ENCODE measurements at places on chromosomes 13 and 19. TPM values are rescaled to one million over a fixed set of nuclear protein-coding genes. Genes with fewer than 3 reads are reported as not detected.

GRCh38 chr13:108959234-108959633 lies 329.8 kb downstream of the MYO16 start:
- no peaks in the 10 kb centered on the region for H3K27me3 ChIP-seq
- no peaks in the 10 kb centered on the region for H3K36me3 ChIP-seq
- H3K4me3 ChIP-seq: no peak overlapping the region
- no peaks in the 10 kb centered on the region for H3K4me1 ChIP-seq
- H3K27ac ChIP-seq: no peak overlapping the region
- no peak for DNase-seq

- H3K4me3 ChIP-seq: no peak overlapping the region
- H3K36me3 ChIP-seq: no peaks in the 10 kb centered on the region
- H3K4me1 ChIP-seq: peaks cover 32% of the 10 kb centered on the region
- no peak for DNase-seq
- no peak overlapping the region for H3K27ac ChIP-seq
- peaks cover 2% of the 10 kb centered on the region for H3K27me3 ChIP-seq
These were observed 25.6 kb upstream of the CXCL17 start for GRCh38 chr19:42468273-42468796.

The ZNF582 gene
- polyA plus RNA-seq: 1.4 TPM

The CYP4F2 gene
- not detected for polyA plus RNA-seq

- H3K36me3 ChIP-seq: no peaks in the 10 kb centered on the region
- no peak overlapping the region for H3K27ac ChIP-seq
- H3K4me3 ChIP-seq: no peak overlapping the region
- H3K27me3 ChIP-seq: no peaks in the 10 kb centered on the region
These were observed 3.7 kb downstream of the TEX29 start for GRCh38 chr13:111323950-111324651.

DNA sequence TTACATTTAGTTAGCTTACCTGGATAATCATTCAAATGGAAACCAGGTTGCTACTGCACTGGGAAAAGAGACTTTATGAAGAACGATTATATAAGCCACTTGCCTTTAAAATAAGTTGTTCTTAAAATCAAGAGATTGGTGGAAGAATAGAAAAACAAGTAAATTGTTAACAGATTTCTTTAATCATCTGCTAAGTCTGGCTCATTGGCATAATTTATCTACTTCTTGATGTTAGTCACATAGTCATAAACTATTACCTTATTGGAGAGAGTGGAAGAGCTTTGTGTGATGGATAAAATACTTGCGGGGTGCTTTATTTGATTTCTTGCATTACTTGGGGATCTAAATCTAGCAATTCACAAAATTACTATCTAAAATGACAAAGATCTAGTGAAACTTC lies 6.8 kb downstream of the LSM14A start:
- H3K27ac ChIP-seq: no peak overlapping the region
- no peaks in the 10 kb centered on the region for H3K36me3 ChIP-seq
- H3K4me3 ChIP-seq: no peak overlapping the region

GRCh38 chr13:21709697-21710096 lies 38.8 kb downstream of the FGF9 start:
- no peaks in the 10 kb centered on the region for H3K27me3 ChIP-seq
- no peak overlapping the region for H3K27ac ChIP-seq
- no peak overlapping the region for H3K4me3 ChIP-seq
- no peaks in the 10 kb centered on the region for H3K36me3 ChIP-seq
- H3K4me1 ChIP-seq: no peaks in the 10 kb centered on the region

- DNase-seq: peak; percentile 43
- peak overlapping the region; percentile 46 for H3K27ac ChIP-seq
- H3K4me3 ChIP-seq: no peak overlapping the region
These were observed 130.5 kb downstream of the PAN3 start for GRCh38 chr13:28268800-28269223.

DNA sequence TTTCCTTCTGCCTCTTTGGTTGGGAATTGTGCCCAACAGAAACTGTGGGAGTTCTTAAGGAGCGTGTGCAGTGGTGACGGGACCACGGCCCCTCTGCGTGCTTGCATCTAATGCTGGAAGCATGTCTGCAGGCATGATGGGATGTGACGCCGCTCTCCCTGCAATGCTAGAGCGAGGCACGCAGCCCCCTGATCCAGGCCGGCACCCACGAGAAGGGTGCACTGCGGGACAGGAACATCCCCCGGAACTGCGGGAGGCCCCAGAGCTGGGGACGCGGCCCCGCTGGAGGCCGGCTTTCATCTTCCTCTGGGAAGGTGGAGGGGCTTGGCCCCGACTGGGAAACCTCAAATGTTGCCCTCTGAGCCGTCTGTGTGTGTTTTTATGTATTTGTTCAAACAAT lies 32.7 kb downstream of the TMEM255B start:
- H3K4me3 ChIP-seq: no peak overlapping the region
- H3K27ac ChIP-seq: no peak overlapping the region
- no peaks in the 10 kb centered on the region for H3K36me3 ChIP-seq
- no peak for DNase-seq

The CYTH2 gene
- 46.8 TPM for polyA plus RNA-seq

GRCh38 chr19:55454787-55455243 lies 6.6 kb downstream of the ISOC2 start:
- peaks cover 5% of the 10 kb centered on the region for H3K36me3 ChIP-seq
- H3K4me3 ChIP-seq: no peak overlapping the region
- H3K4me1 ChIP-seq: peaks cover 10% of the 10 kb centered on the region
- no peak overlapping the region for H3K27ac ChIP-seq
- peak; percentile 16 for DNase-seq

DNA sequence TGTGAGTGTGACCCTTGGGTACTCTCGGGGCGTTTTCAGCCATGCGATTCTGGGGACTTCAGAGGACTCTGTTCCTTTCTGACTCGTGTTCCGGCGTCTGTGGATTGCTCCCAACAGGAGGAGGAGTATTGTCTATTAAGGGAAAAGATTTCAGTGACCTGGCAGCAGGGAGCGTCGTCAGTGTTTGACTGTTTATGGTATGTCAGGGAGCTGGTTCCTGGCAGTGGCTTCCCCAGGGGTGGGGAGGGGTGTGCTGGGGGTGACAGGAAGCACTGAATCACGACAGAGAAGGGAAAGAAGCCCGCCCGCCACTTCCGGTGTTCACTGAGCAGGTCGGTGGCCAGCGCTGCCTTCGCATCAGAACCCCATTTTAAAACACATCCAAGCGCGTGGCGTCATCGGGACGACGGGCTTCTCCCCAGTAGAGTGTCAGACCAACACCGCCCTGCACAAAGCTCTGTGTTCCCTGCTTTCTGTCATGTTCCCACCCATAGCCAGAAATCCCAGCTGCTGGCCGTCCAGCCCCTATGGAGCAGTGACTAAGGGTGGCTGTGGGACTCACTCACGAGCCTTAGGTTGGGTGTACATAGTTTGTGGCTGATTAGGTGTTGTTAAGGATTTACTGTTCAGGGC lies 33.8 kb downstream of the COL4A2 start:
- H3K4me1 ChIP-seq: peaks cover 17% of the 10 kb centered on the region
- no peak overlapping the region for H3K4me3 ChIP-seq
- H3K27ac ChIP-seq: no peak overlapping the region
- DNase-seq: peak; percentile 21

DNA sequence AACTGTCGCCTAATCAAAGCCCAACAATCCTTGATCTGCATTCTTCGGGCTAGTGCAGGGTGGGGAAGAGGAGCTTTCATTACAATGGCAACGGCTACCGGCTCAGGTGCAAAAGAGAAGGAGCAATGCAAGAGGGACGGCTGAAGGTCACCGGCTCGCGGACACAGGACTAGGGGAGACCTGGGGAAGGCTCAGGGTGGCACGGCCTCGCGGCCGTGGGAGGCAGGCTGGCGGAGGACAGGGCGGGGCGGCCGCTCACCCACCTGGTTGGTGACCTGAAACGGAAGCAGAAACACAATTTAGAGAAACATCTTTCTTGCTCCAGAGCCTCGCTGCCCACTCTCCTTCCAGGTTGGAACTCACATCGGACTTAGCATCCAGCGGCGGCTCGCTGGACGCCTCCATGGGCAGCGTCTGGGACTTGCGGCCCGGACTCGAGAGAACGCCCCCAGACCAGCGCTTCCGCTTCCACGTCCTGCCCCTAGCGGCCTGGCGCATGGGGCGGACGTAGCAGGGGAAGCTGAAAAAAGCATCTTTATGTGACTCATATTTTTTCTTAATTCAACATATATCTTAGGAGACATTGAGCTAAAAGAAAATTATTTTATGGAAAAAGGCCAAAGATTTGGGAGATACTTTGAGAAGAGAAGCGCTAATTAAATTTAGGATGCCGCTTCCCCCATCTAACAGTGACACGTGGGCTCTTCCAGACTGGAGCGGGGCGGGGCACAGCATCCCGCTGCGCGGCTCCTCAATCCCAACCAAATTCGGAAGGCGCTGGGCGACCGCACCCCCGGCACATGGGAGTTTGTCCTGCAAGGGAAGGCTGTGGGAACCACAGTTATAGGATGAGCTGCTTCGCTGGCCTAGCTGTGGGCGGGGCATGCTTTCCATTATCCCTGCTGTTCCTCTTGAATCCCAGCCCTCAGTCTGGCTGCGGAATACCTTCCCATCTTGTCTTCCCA lies at the start of gene COMMD6:
Gene COMMD6 (minus strand): TSS at position 441 of the 965 bp plus-strand sequence. CDS start 36 bp downstream, at position 405.
- peak within 1 kb of the TSS; percentile 98 for H3K4me3 ChIP-seq
- peaks cover 18% of the 10 kb centered on the region for H3K36me3 ChIP-seq
- peaks cover 22% of the 10 kb centered on the region for H3K4me1 ChIP-seq
- H3K27ac ChIP-seq: peak within 1 kb of the TSS; percentile 25

DNA sequence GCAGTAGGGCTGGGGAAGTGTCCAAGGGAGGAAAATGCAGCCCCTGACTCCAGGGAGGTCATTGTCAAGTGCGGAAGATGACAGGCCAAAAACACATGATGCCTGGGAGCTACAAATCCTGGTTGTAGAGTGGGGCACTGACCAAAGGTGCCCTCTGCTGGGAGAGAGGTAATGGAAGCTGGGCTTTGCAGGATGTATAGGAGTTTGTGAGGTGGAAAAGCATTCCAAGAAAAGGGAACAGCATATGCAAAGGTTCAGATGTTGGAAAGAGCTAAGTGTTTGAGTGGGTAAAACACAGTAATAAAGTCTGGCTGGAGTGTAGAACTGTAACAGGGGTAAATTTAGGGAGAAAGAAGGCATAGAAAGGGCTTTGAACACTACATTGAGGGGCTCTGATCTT lies 46.9 kb upstream of the PTPRS start:
- H3K27ac ChIP-seq: no peak overlapping the region
- no peaks in the 10 kb centered on the region for H3K4me1 ChIP-seq
- no peaks in the 10 kb centered on the region for H3K27me3 ChIP-seq
- DNase-seq: no peak
- H3K36me3 ChIP-seq: no peaks in the 10 kb centered on the region
- no peak overlapping the region for H3K4me3 ChIP-seq

The CPAMD8 gene
- polyA plus RNA-seq: 5.4 TPM

GRCh38 chr13:48976576-48977285 lies 1.0 kb downstream of the FNDC3A start:
- H3K36me3 ChIP-seq: no peaks in the 10 kb centered on the region
- peaks cover 52% of the 10 kb centered on the region for H3K4me1 ChIP-seq
- peak overlapping the region; percentile 96 for H3K27ac ChIP-seq
- H3K4me3 ChIP-seq: peak overlapping the region; percentile 92

The ERICH4 gene
- polyA plus RNA-seq: 0.09 TPM

DNA sequence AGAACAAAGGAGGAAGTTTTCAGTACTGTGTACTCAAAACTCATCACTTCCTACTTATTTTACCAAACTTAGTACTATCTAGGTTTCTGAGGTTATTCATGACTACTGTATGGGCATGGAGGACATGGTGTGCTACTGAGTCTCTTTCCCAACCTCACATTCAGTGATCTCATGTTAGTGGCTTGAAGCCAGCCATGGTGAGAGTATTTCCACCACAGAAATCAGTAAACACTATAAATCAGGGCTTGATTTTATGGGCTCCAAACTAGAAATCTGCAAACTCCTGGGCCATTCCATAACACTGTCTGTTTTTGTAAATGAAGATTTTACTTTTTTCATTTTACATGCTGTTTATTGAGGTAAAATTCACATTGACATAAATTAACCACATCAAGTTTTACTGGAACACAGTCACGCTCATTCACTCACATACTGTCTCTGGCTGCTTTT lies 19.7 kb downstream of the MED26 start:
- DNase-seq: peak; percentile 73
- H3K36me3 ChIP-seq: peaks cover 13% of the 10 kb centered on the region
- peaks cover 51% of the 10 kb centered on the region for H3K4me1 ChIP-seq
- H3K27ac ChIP-seq: peak overlapping the region; percentile 74

Data from CD14-positive monocyte (primary cell).